ENCODE measurements at places on chromosomes 1 and 21.

- DNase-seq: no peak
Measured at GRCh38 chr1:162357681-162358266, 18.9 kb downstream of the SPATA46 start.

DNA sequence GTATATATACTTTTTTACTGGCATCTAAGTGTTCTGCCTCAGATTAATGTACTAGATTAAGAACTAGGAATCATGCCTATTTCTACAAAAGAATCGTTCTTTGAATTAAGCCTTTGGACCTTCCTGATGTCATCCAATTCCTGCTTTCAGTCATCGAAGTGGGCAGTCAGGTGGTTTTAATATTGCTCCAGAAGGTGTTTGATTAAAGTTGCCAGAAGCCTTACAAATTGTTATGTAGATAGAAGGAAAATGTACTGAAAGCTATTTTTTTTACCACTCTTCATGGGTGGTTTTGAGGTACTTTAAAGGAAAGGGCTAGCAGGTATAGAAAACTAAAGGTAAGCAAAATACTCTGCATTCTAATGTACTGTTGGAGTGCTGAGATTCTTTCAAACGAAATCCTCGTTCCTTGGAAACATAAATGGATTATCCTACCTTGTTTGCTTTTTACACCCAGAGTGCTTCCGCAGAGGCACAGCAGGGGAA, 716 bp downstream of the CTBS start:
- DNase-seq: no peak

GRCh38 chr21:39958731-39959130, 91.5 kb downstream of the PCP4 start:
- DNase-seq: no peak

DNA sequence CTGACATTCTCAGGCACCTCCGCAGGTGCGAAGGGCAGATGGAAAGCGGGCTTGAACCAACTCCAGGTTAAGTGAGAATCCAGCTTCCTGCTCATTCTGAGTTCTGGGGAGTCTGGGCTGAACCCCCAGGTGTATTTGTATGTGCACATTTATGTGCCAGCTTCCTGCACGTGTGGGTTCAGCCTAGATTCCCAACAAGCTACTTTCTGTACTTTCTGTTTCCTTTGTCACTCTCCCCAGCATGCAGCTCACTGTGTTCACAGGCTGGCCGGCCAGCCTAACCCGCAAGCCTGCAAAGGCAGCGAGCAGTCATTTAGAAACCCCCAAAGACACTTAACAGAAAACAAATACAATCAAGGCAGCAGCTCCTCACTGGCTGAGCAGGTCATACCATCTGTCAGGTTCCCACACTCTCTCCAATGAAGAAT, 1.3 kb upstream of the IL19 start:
- DNase-seq: no peak

DNA sequence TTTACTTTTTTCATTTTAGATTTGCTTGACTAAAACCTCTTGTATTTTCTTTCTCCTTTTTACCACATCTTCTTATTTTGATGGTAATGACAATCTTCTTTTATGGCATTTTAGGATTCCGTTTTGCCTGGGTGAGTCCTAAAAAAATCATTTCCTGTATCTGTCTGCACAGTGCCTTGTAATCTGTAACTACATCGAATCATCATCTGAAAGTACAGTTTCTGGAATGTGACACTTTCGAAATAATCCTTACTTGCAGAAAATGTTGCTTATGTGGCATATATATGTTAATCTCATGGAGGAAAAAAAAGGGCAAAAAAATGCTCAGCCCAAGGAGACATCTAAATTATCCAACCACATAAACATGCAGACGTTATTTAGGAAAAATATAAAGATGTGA, 29.0 kb downstream of the GREM2 start:
- DNase-seq: no peak

DNA sequence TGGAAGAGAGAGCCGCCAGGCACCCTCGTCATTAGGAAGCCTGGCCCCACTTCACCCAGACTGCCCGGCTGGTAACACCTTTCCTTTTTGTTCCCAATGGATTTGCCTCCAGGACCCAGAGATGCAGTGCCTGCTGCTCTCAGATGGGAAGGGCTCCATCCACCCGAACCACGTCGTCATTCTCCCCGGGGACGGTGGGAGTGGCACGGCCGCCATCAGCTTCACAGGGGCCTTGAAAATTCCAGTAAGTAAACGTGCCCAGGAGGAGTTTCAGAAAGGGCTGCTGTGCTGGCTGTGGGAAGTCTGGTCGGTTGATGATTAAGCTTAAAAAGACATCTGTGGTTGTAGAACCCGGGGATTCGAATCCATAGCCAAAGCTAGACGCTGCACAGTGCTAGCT, 45.2 kb downstream of the SLC37A1 start:
- DNase-seq: no peak

DNA sequence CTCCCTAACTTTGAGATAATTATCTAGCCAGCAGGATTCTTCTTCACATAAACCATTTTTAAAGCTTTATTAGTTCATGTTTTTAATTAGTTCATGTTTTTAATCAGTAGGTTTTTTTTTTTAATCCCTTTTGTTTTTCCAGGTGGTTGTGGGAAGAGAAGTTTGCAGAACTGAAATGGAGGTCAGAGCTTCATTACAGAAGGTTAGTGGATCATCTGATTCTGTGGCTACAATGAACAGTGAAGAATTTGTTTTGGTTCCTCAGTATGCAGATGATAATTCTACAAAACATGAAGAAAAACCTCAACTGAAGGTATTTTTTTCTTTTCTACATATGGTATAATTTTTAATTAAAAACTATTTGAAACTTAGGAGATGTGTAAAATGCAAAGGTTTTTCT, 59.7 kb downstream of the RABGAP1L start:
- no peak for DNase-seq

DNA sequence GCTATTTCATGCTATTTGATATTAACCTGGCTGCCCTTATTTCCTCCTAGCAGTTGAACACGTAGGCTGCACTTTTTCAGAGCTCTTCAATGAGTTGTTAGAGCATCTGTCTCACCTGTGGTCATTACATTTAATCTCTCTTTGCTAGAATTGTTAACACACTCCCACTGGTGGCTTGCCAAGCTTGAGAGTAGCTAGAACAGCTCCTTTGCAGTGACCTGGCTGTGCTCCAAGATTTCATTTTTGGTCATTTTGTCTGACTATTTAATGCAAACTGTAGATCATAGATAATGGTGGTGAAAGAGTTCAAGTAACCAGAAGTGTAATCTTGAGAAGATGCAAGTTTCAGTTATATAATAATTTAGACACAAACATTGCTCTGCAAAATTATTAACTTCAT, 105.6 kb downstream of the LRRC7 start:
- DNase-seq: no peak

GRCh38 chr1:226104671-226105121, 42.2 kb downstream of the H3-3A start:
- DNase-seq: no peak

- no peak for DNase-seq
Measured at GRCh38 chr1:29501227-29501976, 265.1 kb downstream of the PTPRU start.

DNA sequence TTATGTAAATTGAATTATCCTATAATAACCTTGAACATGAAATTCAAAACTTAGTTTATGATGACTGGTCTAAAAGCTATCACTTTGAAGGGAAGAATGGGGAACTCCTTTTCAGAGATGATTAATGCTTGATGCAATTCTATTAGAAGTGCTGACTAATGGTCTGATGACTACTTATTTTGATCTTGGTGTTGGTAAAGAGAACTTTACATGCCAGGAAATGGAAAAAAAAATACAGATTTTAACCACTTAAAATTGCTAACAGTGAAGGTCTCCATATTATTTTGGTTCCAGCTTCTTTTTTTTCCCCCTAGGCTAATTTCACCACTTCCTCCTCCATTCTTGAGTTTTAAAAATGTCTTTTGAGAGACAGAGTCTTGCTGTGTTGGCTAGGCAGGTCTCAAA, 22.9 kb downstream of the S1PR1 start:
- DNase-seq: no peak

DNA sequence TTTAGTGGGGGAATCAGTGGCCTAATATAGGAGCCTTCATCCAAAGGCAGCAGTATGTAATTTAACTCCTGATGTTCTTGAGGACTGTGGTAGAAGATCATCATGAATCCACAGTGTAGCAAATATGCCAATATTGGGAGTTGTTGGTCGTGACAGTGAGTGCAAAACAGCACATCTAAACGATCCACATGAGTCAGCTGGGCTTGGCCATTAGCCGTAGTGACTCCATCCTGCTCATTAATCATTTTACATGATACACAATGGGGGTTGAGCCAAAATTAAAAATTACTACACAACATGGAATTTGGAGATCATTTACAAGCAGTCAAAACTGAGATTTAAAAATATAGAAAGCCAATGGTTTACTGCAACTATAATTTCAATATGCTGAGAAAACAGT, 653.9 kb upstream of the CAMK1G start:
- DNase-seq: no peak

GRCh38 chr21:41677671-41678015, 89.2 kb downstream of the RIPK4 start:
- no peak for DNase-seq

DNA sequence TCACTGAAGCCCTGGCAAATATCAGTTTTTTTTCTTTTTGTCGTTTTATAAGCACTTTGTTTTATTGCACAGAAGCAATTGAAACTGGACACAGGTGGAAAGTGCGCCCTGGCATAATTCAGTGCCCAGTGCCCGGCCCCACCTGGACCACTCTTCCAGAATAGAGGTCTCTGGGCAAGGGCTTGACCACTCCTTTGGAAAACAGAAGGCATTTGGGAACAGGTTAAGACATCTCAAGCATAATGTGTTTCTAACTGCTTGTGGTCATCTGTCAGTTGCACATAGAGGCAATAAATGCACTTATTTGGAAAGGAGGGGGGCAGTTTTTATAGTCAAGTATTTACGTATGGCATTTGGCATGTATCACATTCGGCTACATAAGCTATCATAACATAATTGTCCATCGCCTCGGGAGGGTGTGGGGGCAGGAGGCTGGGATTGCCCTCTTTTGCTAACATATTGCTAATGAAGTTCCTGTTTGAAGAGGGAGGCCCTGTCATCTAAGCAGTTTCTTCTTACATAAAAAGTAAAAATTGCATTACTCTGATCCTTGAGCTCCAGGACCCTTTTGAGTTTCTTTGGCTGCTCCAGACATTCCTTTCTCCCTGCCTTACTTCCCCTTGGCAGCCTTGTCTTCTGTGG, 14.7 kb upstream of the CD2 start:
- DNase-seq: no peak

DNA sequence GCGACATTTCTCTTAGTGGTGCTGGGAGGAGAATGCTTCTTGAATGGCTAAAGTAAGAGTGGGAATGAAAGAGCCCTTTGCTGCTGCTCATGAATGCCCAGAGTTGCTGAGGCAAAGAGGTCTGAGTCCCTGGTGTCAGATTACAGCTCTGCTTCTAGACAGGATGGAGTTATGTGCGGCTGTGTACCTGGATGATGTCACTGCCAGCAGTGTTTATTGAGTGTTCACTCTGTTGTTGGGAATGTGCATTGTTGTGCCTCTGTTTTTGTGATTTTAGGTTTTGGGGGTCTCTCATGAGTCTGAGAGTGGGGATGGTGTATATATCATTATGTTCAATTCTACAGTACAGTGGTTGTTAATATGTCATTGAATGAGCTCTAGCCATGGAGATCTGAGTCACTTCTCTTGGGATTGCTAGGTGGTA, 2.7 kb downstream of the CDC14A start:
- DNase-seq: no peak

DNA sequence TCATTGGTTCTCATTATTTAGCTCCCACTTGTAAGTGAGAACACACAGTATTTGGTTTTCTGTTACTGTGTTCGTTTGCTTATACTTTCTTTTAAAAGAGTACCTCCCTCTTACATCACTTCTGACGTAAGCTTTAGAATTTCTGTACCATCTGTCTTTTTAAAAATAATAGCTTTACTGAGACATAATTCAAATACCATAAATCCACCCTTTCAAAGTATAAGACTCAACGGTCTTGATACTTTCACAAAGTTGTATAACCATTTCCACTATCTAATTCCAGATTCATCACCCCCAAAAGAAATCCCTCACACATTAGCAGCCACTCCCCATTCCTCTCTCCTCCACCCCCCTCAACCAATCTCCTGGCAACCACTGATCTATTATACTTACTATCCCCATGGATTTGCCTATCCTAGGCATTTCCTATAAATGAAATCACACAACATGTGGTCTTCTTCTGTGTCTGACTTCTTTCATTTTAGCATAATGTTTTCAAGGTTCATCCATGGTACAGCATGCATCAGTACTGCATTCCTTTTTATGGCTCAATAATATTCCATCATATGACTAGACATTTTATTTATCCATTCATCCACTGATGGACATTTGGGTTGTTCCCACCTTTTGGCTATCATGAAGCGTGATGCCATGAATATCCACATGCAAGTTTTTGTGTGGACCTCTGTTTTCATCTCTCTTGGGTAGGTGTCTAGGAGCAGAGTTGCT, 104.7 kb downstream of the HLCS start:
- DNase-seq: no peak

- DNase-seq: no peak
Measured at GRCh38 chr1:224252479-224252878, 69.4 kb downstream of the DEGS1 start.

DNA sequence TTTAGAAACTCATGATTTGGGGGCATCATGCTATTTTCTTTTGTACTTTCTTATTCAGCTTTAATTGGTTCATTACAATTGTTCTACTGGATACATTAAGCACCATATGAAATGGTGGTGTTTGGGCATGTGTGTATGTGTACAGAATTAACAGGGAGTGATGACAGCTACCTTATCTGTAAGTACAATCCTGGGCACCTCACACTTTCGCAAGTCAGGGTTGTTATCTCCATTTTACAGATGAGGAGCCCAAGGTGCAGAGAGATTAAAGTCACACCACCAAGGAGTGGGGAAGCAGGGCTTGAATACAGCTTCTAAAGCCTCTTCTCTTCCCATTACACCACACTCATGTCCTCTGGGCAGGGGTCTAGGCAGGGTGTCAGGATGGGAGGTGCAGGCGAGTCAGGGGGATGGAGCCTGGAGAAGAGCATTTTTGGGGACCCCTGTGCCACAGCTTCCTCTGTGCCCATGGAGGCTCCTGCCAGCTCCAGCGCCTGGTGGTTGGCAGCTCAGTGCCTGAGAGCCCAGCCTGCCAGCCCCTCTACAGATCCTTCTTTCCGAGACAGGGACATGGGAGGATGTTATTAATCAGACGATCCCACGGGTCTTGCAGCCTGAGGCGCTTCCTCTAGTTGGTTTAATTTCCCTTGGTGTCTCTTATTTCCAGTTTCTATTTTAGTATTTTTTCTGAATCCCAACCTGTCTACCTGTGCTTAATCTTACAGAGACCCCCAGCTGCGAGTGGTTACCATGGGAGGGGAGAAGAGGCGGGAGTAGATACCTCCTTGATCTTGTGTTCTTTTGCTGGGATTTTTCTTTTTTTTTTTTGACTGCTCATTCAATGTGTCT, 126.2 kb upstream of the CD34 start:
- DNase-seq: no peak

DNA sequence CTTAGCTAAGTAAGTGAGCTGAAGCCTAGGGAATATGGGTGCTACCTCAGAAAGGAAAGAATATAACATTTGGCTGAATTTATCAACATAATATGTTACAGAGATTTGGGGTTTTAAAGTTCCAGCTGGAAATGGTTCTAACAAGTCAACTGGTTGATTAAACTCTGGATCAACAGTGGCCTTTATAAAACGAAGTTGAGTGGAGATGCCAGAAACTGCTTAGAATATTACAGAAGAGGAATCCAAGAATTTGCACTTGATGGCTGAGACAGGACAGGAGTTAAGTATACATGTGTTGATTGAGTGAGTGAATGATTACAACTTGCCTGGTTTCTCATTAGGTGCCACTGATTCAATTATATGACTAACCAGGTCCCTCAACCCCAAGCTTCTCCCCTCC, 7.4 kb upstream of the ZBTB17 start:
- no peak for DNase-seq
